ENCODE measurements at places on chromosomes 5 and 9. TPM values are rescaled to one million over a fixed set of nuclear protein-coding genes. Genes with fewer than 3 reads are reported as not detected.

Gene SQSTM1
- total RNA-seq, result 300 TPM

Gene TRPM3
- total RNA-seq, result not detected

Gene TAF1L
- 0.06 TPM for total RNA-seq

Gene TMEM252
- total RNA-seq, result not detected

Gene TMEM215
- not detected for total RNA-seq

GRCh38 chr5:113338628-113339027 is 96.2 kb downstream of the TSSK1B start:
- DNase-seq, result no peak

DNA sequence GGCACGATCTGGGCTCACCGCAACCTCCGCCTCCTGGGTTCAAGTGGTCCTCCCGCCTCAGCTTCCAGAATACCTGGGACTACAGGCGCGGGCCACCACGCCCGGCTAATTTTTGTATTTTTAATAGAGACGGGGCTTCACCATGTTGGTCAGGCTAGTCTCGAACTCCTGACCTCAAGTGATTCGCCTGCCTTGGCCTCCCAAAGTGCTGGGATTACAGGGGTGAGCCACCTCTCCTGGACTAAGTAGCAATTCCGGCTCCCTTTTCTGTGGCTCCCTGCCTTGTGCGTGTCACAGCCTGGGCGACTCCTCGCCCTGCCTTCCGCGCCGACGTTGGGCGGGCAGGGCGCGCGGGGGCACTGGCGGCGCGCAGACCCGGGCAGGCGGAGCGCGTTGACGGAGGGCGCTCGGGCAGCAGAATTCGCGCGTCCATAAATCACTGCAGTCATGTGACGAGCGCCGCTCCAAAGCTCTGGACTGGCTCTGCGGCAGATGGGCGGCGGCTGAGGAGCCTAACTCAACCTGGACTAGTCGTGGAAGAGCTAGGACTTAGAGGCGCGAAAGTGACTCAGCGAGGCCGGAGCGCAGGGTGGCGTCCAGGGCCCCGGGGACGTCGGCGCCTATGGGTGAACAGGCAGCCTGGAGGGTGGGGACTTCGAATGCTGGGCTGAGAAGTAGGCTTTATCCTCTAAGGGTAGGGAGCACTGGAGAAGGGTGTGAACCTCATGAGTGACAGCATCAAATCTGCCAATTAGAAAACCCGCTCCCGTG is 1.4 kb upstream of the CIZ1 start:
- DNase-seq, result peak; percentile 48

GRCh38 chr5:155850370-155850769 is 476.6 kb upstream of the SGCD start:
- no peak for DNase-seq

DNA sequence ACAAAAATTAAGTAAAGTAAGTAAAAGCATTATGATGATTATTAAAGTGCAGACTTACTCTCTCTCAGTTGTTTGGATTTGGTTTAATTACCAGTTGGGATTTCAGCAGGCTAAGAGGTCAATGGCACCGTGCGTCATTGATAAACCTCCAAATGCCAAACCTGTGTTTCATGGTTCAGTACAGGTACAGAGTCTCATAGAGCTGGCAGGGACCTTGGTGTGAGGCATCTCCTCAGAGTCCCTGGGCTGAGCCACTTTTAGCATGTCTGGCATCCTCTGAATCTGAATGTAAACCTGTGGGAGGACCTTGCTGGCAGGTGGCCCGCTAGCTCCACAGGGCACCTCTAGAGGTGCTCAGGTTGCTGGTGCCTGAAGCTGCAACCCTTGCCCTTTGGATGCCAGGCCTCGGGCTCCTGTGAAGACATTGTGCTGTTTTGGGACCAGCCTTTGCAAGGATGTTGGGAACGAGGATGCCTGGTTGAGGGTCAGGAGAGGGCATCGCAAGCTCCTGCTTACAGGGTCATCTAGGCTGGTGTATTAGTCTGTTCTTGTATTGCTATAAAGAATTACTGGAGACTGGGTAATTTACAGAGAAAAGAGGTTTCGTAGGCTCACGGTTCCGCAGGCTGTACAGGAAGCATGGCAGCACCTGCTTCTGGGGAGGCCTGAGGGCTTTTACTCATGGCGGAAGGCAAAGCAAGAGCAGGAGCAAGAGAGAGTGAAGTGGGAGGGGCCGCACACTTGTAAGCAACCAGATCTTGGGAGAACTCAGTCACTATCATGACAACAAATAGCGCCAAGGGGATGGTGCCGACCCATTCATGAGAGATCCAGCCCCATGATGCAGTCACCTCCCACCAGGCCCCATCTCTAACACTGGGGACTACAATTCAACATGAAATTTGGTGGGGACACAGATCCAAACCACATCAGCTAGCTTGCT is 14.9 kb upstream of the STC2 start:
- no peak for DNase-seq

- DNase-seq, result no peak
Measured at GRCh38 chr5:137581776-137582175, 82.7 kb upstream of the SPOCK1 start.

DNA sequence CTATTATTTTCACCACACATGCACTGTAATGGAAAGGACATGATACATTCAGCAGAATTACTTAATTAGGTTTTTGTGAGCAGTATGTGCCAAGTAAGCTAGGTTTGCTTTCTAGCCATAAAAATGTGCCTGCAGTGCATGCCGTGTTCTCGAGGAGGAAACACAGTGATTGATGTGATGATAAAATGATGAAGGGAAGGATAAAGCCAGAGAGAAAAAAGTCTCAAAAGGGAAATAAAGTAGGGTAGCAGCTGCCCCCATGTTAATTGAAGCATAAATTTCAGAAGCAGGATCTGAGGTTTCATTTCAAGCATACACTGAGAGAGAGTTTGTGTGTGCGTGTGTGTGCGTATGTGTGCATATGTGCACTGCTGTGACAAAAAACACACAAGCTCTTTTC is 714.2 kb upstream of the C9orf72 start:
- DNase-seq, result no peak

GRCh38 chr5:109701792-109702191 is 12.1 kb downstream of the MAN2A1 start:
- DNase-seq, result no peak

- DNase-seq, result no peak
Measured at GRCh38 chr9:124032247-124032646, 20.7 kb downstream of the LHX2 start.

GRCh38 chr5:177545487-177546257 is 8.7 kb downstream of the FAM193B start:
- DNase-seq, result no peak

GRCh38 chr5:58836351-58836750 is 253.5 kb downstream of the RAB3C start:
- no peak for DNase-seq

DNA sequence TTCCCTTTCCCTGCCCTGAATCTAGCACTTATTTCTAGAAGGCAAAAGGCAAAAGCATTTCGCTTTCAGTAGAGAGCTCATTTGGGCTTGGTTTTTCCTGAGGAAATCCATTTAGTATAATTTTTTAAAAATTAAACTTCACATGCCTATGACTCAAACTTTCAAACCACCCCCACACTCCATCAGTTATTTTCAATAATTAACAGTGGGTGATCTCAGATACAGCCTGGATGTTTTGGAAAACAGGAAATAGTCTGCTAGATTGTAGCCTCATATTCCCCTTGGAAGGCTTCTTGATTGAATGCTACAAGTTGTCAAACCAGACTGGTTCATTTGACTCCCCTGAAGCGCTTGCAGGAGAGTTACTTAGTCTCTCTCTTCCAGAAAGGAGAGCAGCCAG is 40.6 kb downstream of the SEMA5A start:
- DNase-seq, result no peak

GRCh38 chr9:71774920-71775319 is 6.6 kb upstream of the CEMIP2 start:
- no peak for DNase-seq

- peak; percentile 33 for DNase-seq
Measured at GRCh38 chr5:136062366-136063274, 33.8 kb downstream of the TGFBI start.

All from CD4-positive, alpha-beta memory T cell (primary cell).